ENCODE measurements at places on chromosomes 7 and 10. TPM values are rescaled to one million over a fixed set of nuclear protein-coding genes. Genes with fewer than 3 reads are reported as not detected.

Gene CLIP2
- 0.62 TPM for total RNA-seq

Gene SFTPA1
- total RNA-seq: not detected

Gene FAM180A
- total RNA-seq: not detected

Gene OR2A12
- not detected for total RNA-seq

Gene MARVELD1
- 5.5 TPM for total RNA-seq

Gene SPDYE9
- total RNA-seq: not detected

Gene LRRC18
- total RNA-seq: not detected

Gene DENND2A
- not detected for total RNA-seq

GRCh38 chr10:90042075-90042474 lies 340.7 kb downstream of the KIF20B start:
- no peak for DNase-seq
- H3K4me1 ChIP-seq: no peaks in the 10 kb centered on the region
- H3K27ac ChIP-seq: no peak overlapping the region
- H3K36me3 ChIP-seq: no peaks in the 10 kb centered on the region

- H3K4me3 ChIP-seq: no peak overlapping the region
- no peak for DNase-seq
- peaks cover 84% of the 10 kb centered on the region for H3K27me3 ChIP-seq
- H3K4me1 ChIP-seq: peaks cover 43% of the 10 kb centered on the region
Observed at GRCh38 chr10:112984756-112985155, 34.7 kb downstream of the TCF7L2 start.

- H3K4me1 ChIP-seq: no peaks in the 10 kb centered on the region
- H3K27me3 ChIP-seq: peaks cover 11% of the 10 kb centered on the region
- H3K36me3 ChIP-seq: peaks cover 7% of the 10 kb centered on the region
- no peak overlapping the region for H3K4me3 ChIP-seq
- DNase-seq: no peak
Observed at GRCh38 chr7:98097042-98097645, 9.5 kb upstream of the LMTK2 start.

- no peak overlapping the region for H3K4me3 ChIP-seq
- no peaks in the 10 kb centered on the region for H3K36me3 ChIP-seq
- no peaks in the 10 kb centered on the region for H3K4me1 ChIP-seq
- H3K27ac ChIP-seq: no peak overlapping the region
- DNase-seq: no peak
- peaks cover 28% of the 10 kb centered on the region for H3K27me3 ChIP-seq
Observed at GRCh38 chr7:29130096-29130495, 16.2 kb downstream of the CPVL start.

DNA sequence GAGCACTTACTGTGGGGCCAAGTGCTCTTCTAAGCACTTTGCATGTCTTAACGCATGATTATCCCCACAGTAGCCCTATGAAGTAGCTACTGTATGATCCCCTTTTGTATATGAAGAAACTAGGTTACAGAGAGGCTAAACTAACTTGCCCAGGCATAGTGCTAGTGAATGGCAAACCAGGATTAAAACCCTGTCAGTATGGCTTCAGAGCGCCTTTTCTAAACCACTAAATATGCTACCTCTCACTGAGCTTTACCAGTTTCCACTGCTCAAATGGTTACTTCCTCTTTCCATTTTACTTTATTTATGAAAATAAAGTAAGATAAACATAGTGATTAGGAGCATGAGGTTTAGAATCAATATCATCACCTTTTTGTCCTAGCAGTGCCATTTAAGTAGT lies 73.6 kb downstream of the PODXL start:
- no peak overlapping the region for H3K4me3 ChIP-seq
- no peaks in the 10 kb centered on the region for H3K27me3 ChIP-seq
- no peak overlapping the region for H3K27ac ChIP-seq
- no peak for DNase-seq
- H3K36me3 ChIP-seq: peaks cover 2% of the 10 kb centered on the region

- no peaks in the 10 kb centered on the region for H3K36me3 ChIP-seq
- no peak overlapping the region for H3K27ac ChIP-seq
- DNase-seq: no peak
- no peak overlapping the region for H3K4me3 ChIP-seq
Observed at GRCh38 chr10:19638896-19639233, 177.4 kb upstream of the PLXDC2 start.

DNA sequence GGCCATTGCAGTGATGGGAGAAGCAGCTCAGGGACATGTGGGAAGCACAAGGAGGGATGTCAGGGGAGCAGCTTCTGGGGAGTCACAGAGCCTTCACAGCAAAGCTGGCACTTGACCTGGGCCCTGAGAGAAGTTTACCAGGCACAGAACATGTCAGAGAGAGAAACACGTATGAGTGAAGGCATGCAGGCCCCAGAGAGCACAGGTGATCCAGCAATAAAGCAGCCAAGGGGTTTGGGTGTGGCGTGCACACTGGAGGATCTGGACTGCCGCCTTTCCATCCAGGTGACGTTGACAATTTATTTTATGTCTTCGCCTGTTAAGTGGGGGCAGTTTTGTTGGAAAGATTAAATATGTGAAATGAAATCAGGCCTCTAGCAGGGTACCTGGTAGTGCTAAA lies 252.6 kb upstream of the COBL start:
- H3K27me3 ChIP-seq: no peaks in the 10 kb centered on the region
- H3K4me3 ChIP-seq: no peak overlapping the region
- DNase-seq: no peak
- H3K27ac ChIP-seq: no peak overlapping the region
- no peaks in the 10 kb centered on the region for H3K4me1 ChIP-seq

- peaks cover 24% of the 10 kb centered on the region for H3K4me1 ChIP-seq
- peak overlapping the region; percentile 81 for H3K4me3 ChIP-seq
- no peaks in the 10 kb centered on the region for H3K27me3 ChIP-seq
- no peak for DNase-seq
Observed at GRCh38 chr7:151631570-151631952, 111.9 kb upstream of the RHEB start.

- no peak overlapping the region for H3K27ac ChIP-seq
- peaks cover 12% of the 10 kb centered on the region for H3K36me3 ChIP-seq
- no peaks in the 10 kb centered on the region for H3K27me3 ChIP-seq
- peak overlapping the region; percentile 85 for H3K4me3 ChIP-seq
- no peak for DNase-seq
Observed at GRCh38 chr10:96587264-96588059, 650 bp upstream of the TM9SF3 start.

GRCh38 chr10:132096223-132096622 lies 30.5 kb downstream of the JAKMIP3 start:
- no peak overlapping the region for H3K27ac ChIP-seq
- H3K4me1 ChIP-seq: peaks cover 6% of the 10 kb centered on the region
- H3K36me3 ChIP-seq: no peaks in the 10 kb centered on the region
- peak; percentile 22 for DNase-seq

GRCh38 chr10:29555091-29555745 lies 79.6 kb downstream of the SVIL start:
- H3K27me3 ChIP-seq: no peaks in the 10 kb centered on the region
- H3K36me3 ChIP-seq: peaks cover 12% of the 10 kb centered on the region
- no peak for DNase-seq
- H3K4me1 ChIP-seq: no peaks in the 10 kb centered on the region

DNA sequence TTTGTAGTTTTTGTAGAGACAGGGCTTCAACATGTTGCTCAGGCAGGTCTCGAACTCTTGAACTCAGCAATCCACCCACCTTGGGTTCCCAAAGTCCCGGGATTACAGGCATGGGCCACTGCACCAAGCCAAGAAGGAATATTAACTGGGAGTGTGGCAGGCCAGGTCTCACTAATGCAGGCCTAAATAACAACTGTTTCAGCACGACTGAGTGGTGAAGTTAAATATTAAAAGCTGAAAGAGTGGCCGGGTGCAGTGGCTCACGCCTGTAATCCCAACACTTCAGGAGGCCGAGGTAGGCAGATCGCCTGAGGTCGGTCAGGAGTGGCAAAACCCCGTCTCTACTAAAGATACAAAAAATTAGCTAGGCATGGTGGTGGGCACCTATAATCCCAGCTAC lies 21.1 kb downstream of the CHUK start:
- no peak overlapping the region for H3K4me3 ChIP-seq
- DNase-seq: no peak
- H3K4me1 ChIP-seq: no peaks in the 10 kb centered on the region
- no peaks in the 10 kb centered on the region for H3K27me3 ChIP-seq
- no peak overlapping the region for H3K27ac ChIP-seq
- peaks cover 20% of the 10 kb centered on the region for H3K36me3 ChIP-seq

DNA sequence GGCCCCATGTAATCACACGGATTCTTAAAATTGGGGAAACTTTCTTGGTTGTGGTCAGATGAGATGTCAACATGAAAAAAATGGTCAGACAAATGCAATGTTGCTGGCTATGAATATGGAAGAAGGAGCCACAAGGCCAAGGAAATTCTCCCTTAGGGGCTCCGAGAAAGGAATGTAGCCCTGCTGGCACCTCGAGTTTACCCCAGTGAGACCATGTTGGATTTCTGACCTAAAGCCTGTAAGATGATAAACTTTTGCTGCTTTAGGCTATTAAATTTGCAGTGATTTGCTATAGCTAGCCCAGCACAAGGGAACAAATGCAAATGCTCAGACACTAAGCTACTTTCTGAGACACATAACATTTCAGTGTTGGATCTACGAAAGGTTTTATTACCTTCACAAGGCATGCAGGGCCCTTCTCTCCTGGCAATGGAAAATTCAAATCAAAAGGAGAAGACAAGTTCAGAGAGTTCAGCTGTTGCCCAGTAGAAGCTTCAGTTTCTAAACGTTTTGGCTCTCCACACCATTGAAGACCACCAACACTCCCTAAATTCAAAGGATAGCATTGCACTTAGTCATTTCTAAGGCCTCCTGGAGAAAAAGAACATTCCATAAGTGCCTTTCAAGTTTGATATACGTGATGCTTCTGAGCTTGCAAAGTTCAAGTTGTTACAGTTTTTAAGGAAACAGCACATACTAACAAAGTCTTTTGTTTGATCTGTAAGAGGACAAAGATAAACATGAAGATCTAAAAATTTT lies 23.4 kb downstream of the MCMBP start:
- H3K36me3 ChIP-seq: peaks cover 20% of the 10 kb centered on the region
- no peak overlapping the region for H3K27ac ChIP-seq
- no peaks in the 10 kb centered on the region for H3K27me3 ChIP-seq
- no peak overlapping the region for H3K4me3 ChIP-seq

- no peaks in the 10 kb centered on the region for H3K36me3 ChIP-seq
- no peak overlapping the region for H3K4me3 ChIP-seq
- no peaks in the 10 kb centered on the region for H3K4me1 ChIP-seq
Observed at GRCh38 chr7:122791959-122792545, 89.3 kb upstream of the RNF148 start.

DNA sequence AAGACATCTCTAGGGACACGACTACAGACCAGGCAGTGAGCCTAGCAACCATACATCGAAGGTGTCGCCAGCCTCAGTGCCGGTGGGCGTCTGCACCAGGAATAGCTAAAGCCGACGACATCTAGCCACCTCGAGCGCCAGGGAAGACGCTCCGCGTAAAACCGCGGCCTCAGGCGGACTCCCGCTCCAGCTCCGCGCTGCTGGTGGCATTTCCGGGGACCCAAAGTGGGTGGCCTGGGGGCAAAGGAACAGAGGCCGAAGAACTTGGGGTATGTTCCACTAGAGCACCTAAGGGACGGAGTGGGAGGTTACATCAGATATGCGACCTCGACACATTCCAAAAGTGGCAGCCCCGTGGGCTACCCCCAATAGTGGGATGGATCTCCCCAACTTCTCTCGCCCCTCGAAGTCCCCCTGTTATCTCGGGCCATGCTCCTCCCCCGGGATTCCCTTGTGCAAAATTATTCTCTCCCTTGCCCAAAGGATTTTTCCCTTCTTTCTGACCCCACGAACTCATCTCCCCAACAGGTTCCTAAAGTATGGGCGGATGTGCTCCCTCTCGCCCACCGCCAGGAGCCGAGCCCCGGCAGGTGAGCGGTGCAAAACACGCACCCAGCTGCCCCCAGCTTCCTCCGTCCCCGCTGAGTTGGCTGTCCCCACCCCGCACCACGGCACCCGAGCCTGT lies 1.2 kb downstream of the KCNMA1 start:
- no peaks in the 10 kb centered on the region for H3K36me3 ChIP-seq
- H3K4me1 ChIP-seq: peaks cover 4% of the 10 kb centered on the region
- no peak for DNase-seq
- no peak overlapping the region for H3K27ac ChIP-seq
- peak overlapping the region; percentile 84 for H3K4me3 ChIP-seq

GRCh38 chr10:97229322-97230015 lies 43.7 kb upstream of the SLIT1 start:
- H3K4me1 ChIP-seq: peaks cover 5% of the 10 kb centered on the region
- peaks cover 10% of the 10 kb centered on the region for H3K36me3 ChIP-seq
- DNase-seq: no peak
- no peaks in the 10 kb centered on the region for H3K27me3 ChIP-seq
- H3K4me3 ChIP-seq: no peak overlapping the region
- no peak overlapping the region for H3K27ac ChIP-seq

DNA sequence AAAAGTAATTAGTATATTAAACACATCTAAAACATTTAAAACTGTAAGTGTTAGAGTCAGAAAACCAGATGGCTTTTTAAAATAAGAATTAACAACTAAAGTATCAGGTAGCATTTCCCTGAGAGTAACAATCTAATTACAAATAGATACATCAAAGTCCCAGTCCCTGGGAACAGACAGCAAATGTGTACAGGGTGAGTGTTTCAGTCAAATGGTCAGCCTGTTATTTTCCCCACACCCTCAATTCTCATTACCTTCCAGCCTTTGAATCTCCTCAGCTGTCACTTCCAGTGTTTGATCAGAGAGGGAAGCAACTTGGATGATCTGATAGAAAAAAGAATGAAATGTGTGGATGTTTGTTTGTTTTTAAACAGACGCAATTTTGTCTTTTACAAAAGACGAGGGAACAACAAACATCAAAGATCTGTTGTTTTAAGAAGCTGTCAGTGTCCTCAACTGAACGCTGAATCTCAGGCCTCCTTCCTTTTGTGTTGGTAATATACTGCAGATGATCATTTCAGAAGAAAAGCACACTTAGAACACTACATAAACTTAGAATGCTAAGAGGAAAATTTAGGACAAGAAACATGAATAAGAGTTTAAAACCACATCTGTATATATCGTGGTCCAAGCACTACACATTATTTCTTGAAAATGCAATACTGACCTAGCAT lies 29.8 kb downstream of the CEP41 start:
- H3K27ac ChIP-seq: peak overlapping the region; percentile 44
- no peak for DNase-seq
- H3K27me3 ChIP-seq: no peaks in the 10 kb centered on the region
- H3K4me3 ChIP-seq: no peak overlapping the region

DNA sequence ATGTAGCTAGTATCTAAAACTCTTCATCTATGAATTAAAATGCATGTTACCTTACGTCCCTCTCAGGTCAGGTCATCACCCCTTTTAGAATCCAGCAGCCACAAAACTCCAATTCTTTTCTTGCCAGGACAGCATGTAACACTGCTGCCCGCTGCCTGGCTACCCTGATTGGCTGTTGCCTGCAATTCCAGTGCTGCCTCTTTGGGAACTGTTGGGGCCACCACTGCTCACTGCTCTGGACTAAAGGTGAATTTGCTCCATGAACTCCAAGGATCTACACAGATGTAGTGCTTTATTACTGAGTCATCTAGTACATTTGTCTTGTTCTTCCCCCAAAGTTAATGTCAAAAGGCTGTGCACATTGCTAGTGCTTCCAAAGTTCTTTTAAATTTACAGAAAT lies 40.4 kb downstream of the SCIN start:
- H3K27me3 ChIP-seq: peaks cover 10% of the 10 kb centered on the region
- H3K27ac ChIP-seq: no peak overlapping the region
- no peaks in the 10 kb centered on the region for H3K36me3 ChIP-seq

GRCh38 chr10:97927622-97928021 lies 78.0 kb downstream of the GOLGA7B start:
- H3K36me3 ChIP-seq: no peaks in the 10 kb centered on the region
- no peak for DNase-seq
- no peaks in the 10 kb centered on the region for H3K4me1 ChIP-seq
- H3K4me3 ChIP-seq: no peak overlapping the region
